ENCODE measurements at places on chromosomes 1 and 21.

- DNase-seq: no peak
These were observed 44.6 kb downstream of the NFYC start for GRCh38 chr1:40736085-40736531.

DNA sequence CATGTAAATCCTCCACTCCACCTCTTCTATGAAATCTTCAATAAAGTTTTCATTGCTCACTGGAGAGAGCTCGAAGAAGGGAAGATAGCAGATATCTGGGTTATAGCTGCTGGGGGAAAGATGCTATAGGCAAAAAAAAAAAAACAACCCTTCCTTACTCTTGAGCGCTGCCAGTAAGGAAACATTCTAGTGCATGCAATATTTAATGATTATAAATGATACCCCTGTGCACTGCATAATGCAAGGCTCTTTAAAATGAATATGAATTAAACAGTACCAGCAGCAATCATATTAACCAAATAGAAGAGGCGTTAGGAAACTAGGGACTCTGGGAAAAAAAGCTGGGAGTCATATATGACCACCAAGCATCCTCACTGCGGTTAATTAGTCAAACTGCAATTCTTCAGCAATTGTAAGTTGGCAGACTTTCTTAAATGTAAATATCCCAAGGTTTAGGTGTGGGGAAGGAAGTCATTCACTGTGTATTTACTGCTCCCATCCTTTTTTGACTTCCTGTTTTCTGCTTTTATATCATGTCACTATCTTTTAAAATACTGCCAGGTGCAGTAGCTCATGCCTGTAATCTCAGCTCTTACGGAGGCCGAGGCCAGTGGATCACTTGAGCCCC is 3.7 kb upstream of the DMRTB1 start:
- DNase-seq: no peak

DNA sequence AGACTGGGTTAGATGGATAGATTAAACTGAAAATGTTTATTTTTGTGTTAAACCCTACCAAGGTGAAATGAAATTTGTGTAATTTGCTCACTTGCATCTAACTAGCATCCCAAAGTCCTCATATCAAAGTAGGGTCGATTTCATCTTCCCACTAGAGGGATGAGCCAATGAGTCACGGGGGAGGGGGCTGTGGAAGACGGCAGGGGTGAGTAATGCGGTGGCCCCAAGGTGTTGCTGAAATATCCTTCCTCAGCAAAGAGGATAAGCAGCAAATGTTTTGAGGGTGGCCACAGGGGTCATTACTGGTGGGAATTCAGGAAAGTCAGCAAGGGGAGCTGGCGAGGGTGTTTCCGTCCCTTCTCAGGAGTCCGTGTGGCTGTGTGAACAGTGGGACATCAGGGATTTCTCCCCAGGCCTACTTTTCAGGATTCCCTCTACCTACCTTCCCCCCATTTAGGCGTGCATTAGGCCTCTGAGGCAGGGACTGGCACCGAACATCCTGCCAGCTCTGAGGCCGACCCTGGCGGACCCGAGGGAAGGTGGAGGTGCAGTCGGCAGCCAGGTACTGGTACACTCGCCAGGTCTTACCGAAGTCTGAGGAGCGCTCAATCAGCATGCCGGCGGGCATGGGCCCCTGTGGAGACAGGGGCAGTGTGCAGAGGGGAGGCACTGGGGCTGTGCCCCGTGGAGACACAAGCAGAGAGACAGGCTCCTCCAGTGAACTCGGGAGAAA is 18.1 kb downstream of the LAMB3 start:
- no peak for DNase-seq

DNA sequence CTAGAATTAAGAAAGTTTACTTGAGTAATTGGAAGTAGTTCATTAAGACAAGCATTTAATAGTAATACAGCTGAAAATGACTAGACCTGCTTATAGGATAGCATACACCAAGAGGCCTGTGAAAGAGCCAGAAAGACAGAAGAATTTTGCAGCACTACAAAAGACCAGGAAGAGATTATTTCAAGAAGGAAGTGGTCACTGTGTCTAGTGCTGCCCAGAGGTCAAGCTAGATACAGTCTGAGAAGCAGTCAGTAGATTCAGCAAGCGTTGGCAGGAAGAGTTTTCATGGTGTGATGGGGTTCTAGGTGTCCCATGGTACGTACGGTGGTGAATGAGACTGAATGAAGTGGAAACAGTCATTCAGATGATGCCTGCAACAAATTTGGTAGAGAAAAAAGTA is 31.5 kb downstream of the RGS8 start:
- no peak for DNase-seq

DNA sequence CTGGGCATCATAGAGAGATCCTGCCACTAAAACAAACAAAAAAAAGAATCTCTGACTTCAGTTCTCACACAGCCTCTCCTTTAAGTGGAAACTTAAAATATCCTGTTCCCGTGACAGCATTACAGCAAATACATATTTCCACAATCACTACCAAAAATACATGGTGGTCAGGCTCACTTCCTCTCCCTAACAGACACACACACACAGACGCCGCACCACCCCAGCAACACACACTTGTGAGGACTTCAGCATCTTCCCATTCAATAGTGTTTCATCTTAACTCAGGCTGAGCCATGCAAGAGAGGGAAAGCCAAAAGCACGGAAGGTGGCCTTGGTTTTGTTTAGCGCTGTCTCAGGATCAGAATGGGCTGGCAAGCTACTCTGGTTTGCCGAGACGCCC is 21.9 kb downstream of the KIAA1614 start:
- DNase-seq: no peak

GRCh38 chr1:108199201-108199691 is 897 bp downstream of the SLC25A24 start:
- no peak for DNase-seq

GRCh38 chr1:202088206-202088605 is 34.5 kb upstream of the GPR37L1 start:
- no peak for DNase-seq

All from stimulated activated CD4-positive, alpha-beta T cell treated with anti-CD3 and anti-CD28 coated beads, Interleukin-12 subunit alpha, Interleukin-12 subunit beta, amount 100 ng/mL, for 24 hours (primary cell).